OCI-LY7 (cell line): ENCODE measurements at places on chromosomes 6 and 20.

DNA sequence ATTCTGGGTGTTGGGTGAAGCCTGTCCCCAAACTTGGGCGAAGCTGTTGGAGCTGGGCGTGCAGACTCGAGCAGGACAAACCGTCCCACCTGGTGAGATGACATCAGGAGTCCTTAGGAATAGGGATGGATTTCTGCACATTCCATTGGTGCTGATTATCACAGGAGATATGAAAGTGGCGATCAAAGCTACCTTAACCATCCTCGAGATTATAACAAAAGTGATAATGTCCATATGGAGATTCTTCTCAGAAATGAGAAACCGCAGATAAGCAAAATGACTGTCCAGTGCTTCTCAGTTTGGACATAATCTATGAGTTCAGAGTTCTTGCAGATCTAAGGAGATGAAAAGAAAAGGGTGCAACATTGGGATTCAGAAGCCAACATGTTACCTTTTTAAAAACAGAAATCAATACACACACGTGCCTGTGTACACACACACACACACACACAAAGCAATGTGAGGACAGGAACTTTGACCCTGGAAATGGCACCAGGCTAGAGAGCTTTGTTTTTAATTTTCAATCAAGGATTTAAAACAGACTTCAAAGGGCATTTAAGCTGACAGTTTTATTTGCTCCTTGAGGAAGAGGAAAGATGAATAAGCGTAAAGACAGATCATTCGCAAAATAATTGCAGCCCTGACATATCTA, 165.4 kb downstream of the CD83 start:
- DNase-seq = no peak

DNA sequence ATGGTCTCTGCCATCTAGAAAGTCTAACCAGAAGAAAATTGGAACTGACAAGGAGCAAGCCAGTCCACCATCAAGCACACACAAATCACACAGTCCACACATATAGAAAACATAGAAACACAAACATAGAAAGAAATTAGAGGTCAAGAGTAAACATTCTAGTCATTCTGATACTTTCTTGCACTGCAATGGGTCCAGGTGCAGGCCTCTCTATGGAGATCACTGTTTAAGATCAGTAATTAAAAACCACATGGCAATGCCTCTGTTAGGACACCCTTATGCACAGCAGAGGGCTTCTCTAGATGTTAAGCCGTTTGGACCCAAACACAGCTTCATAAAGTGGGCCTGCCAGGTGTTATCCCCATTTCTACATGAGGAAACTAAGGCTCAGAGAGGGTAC, 42.8 kb upstream of the SLC22A23 start:
- no peak for DNase-seq

DNA sequence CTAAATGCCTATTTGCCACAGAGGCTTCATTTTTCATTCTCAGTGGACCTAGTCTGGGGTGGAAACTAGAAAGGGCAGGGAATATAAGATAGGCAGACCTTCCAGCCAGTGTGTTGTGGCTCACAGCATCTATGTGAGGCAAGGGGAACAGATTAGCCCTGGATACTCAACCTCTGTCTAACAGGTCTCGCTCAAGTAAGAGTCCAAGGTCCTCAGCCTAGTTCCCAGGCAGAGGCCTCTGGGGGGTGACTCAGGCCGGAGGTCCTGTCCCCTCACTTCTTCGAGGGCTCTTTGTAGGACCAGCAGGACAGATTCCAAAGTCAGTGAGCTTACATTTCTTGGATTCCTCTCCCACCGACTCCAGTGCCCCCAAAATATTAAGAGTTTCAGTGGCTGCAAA, 106.6 kb downstream of the ZMYND8 start:
- DNase-seq = no peak

DNA sequence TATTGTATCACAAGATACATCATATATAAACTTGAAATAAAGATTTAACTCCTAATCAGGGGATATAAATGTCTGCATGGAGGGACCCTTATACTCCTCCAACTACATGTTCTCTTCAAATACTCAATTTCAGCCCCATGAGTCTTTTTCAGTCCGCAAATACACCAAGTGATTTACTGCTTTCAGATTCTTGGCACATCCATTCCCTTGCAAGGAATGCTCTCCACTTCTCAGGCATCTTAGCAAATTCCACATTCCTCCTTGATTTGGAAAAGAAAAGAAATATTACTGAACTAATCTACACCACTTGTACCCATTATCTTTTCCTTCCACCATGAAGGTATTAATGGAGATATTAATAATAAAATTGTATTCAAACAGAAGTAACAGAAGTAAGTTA, 999.4 kb upstream of the GJE1 start:
- DNase-seq = no peak

DNA sequence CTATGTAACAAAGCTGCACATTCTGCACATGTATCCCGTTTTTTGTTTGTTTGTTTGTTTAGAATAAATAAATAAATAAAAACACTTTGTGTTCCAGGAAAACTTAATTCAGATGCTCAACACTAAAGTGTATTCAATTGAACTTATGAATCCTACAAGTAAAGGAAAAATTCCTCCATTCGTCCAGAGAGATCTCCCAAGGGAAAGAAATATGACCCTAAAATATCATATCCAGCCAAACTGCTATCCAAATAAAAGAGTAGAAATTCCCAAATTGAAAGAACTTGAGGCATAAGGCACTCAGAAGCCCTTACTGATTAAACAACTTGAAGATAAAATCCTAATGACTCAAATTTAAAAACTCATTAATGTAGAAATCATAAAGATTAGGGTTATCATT, 90.4 kb downstream of the MOXD1 start:
- DNase-seq = no peak

- no peak for DNase-seq
Measured at GRCh38 chr6:15088904-15089568, 156.8 kb upstream of the JARID2 start.

DNA sequence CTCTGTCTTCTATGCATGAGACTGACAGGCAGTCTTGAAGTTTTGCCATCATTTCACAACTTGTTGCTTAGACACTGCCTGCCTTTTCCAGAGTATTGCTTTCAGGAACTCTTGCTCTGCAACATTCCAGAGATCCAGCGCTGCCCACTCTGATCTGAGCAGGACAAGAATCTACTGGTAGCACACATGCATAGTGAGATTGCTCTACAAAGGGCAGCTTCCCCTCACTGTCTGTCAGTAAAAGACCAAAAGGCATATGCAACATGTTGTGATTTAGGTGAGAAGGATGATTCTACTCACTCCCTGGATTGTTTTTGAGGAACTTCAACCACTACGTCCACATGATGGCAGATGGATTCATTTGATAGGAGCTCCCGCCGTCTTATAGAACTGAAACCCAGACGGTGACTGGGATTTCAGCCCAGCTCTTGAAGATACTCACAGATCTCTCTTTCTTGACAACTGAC, 259.1 kb downstream of the ARID1B start:
- DNase-seq = no peak

- no peak for DNase-seq
Measured at GRCh38 chr6:36340306-36340617, 3.6 kb upstream of the BNIP5 start.

DNA sequence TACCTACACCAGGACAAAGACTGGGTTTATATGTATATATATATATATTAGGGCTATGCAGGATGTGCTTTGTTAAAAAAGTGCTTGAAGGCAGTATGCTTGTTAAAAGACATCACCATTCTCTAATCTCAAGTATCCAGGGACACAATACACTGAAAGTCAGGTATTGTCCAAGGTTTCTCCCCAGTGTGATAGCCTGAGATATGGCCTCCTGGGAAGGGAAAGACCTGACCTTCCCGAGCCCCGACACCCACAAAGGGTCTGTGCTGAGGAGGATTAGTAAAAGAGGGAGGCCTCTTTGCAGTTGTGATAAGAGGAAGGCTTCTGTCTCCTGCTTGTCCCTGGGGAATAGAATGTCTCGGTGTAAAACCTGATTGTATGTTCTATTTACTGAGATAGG, 156.9 kb downstream of the GPX5 start:
- peak; percentile 29 for DNase-seq
